ENCODE measurements at places on chromosomes 5 and 9.

DNA sequence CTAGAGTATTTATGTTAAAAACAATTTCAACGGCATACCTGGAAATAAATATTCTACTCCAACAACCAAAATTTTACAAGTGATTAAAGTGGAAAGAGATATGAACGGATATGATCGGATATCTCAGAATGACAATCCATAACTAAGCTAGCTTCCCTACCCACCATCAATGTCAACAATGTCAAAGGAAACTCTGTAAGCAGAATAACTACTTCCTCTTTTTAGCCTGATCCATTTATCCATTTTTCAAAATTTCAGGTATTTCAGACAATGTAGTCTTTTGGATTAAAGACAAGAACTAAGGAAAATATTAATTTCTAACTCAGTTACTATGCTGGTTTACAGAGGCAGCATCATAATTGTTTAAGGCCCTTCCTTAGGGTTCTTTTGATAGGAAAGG is 188.7 kb downstream of the DENND1A start:
- DNase-seq = no peak

GRCh38 chr5:56060276-56061110 is 65.7 kb upstream of the IL6ST start:
- DNase-seq = peak; percentile 49

DNA sequence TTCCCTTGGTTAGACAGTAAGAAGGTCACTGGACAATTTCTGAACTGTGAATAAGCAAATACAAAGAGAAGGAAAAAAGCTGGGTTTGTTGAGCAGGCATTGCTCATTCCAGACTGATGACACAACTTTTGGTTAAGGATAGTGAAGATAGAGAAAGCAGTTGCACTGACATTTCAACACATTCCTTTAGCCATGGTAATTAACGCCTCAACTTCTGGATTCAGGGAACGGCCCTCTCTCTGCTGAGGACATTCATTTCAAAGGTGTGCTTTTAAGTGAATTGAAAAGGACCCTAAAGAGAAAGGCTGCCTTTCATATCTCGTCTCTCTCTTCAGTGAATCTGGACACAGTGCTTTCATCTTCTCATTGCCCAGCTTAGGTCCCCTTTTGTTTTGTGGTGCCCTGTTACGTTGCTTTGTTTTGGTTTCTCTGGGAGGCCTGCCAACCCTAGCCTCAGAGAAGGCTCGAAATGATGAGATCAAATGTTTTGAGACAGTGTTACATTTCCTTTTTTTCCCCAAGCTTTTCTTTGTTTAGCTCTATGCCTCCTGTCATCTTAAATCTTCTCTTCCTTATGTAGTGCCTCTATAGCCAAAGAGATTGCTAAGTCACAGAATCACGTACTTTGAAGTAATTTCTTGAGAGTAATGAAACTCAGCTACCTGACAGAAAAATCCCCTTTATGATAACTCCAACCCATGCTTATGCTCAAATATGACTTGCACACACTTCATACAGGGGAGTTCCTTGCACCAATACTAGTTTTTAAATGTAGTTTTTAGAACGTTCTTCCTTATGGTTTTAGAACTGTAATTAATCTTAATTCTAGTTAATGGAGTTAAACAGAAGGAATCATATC is 94.4 kb upstream of the IFNE start:
- peak; percentile 38 for DNase-seq

GRCh38 chr9:116656501-116656971 is 30.6 kb upstream of the TRIM32 start:
- DNase-seq = no peak

DNA sequence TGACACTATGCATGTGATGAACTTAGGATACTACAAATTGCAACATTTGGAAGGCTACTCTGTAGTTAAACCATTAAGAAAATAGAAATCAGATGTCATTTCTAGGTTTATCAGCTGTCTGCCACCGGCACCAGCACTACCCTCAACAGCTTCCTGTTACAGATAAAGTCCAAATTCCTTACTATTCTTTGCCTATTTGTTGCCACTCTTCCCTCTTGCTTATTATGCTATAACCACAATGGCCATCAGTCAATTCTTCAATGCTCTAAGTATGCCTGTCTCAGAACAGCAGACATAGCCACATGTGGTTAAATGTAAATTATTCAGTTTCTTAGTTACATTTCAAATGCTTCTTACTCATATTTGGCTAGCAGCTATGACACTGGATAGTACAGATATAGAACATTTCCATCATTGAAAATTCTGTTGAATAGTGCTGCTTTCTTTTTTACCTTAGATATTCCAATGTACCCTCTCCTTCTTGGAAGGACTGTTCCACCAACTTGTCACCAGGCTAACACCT is 21.0 kb downstream of the DHX29 start:
- DNase-seq = no peak

GRCh38 chr5:32531885-32532520 is 53.4 kb upstream of the SUB1 start:
- DNase-seq = peak; percentile 9

DNA sequence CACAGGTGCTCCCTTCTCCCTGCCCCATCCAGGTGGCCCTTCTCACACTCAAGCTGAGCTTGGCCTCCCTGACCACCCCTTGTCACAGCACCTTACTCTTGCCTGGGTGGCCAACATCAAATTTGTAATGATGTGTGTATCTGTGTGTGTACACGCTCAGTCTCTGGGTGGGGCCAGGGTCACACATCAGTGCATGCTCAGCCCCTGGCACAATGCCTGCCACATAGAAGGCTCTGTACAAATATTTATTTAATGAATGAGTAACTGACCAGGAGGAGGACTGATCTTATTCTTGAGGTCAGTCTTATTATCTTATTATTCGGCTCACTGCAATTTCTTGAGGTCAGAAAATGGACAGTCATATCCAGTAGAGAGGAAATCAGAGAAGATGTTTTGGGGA is 41.3 kb upstream of the HAND1 start:
- DNase-seq = no peak

- no peak for DNase-seq
These were observed 95.8 kb downstream of the ANKRD18B start for GRCh38 chr9:33619666-33620404.

GRCh38 chr5:81408496-81408895 is 14.6 kb upstream of the ACOT12 start:
- no peak for DNase-seq
